ENCODE measurements at places on chromosomes 7 and 10.

DNA sequence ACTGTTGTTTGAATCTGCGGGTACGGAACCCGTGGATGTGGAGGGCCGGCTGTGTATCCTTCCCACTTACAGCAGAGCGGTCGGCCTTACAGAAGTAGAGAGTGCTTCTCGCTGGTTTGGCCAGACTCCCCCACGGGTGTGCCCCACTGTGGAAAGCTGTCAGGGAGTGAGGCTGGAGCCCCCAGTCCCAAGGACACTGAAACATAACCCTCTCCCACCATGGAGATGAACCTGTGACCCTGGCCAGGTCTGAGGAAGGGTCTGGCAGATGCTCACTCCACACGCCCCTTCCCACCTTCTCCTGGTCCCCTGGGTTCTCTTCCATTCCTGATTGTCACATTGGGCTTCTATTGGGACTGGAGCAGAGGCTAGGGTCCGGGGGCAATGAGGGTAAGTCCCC lies 39.6 kb downstream of the TSPAN15 start:
- H3K36me3 ChIP-seq, result no peaks in the 10 kb centered on the region
- H3K4me3 ChIP-seq, result no peak overlapping the region
- no peaks in the 10 kb centered on the region for H3K27me3 ChIP-seq
- H3K27ac ChIP-seq, result no peak overlapping the region
- no peak for DNase-seq
- H3K4me1 ChIP-seq, result peaks cover 4% of the 10 kb centered on the region

- no peak for DNase-seq
- no peak within 1 kb of the TSS for H3K27ac ChIP-seq
- H3K4me3 ChIP-seq, result peak within 1 kb of the TSS; percentile 35
- H3K36me3 ChIP-seq, result no peaks in the 10 kb centered on the region
- H3K27me3 ChIP-seq, result peaks cover 61% of the 10 kb centered on the region
- peaks cover 20% of the 10 kb centered on the region for H3K4me1 ChIP-seq
These were observed at the start of gene DLX6 for GRCh38 chr7:97005183-97006054. TSS of gene DLX6 (plus strand) at chr7:97005553. CDS start at chr7:97005978, 425 bp downstream.

DNA sequence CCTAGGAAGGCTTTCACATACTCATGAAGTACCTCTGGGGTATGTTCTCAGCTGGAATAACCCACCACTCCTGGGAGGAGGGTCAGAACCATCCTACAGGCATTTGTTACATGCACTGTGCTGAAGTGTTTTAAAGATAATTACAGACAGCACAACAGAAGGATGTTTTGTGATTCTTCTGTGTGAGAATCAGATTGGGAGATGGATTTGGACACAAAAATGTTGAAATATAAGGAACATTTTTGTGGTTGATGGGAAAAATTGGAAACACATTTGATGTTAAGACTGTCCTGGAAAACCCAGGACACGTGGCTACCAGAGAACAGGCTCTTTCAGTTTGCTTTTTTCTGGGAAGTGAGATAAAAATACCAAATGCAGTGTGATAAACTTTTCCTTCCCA lies 61.4 kb downstream of the BICC1 start:
- H3K36me3 ChIP-seq, result no peaks in the 10 kb centered on the region
- H3K27me3 ChIP-seq, result no peaks in the 10 kb centered on the region
- DNase-seq, result no peak
- H3K27ac ChIP-seq, result no peak overlapping the region

GRCh38 chr10:69795242-69795934 lies 6.3 kb upstream of the COL13A1 start:
- no peaks in the 10 kb centered on the region for H3K4me1 ChIP-seq
- peaks cover 9% of the 10 kb centered on the region for H3K27me3 ChIP-seq

DNA sequence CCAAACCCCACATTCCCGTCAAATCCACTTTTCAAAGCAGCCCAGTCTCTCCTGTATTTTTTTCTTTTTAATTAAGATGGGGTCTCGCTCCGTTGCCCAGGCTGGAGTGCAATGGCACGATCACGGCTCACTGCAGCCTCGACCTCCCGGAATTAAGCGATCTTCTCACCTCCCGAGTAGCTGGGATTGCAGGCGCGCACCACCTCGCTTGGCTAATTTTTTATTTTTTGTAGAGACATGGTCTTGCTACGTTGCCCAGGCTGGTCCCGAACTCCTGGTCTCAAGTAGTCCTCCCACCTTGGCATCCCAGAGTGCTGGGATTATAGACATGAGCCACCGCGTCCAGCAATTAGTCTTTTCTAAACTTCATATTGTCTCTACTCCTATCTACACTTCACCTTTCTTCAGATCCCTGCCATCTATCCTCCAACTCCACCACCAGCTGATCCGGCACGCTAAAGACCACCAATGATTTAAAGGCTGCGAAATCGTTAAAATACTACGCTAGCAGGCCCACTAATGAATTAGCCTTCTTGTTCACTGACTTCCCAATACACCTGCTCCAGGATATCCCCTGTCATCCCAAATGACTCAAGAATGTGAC lies 525 bp upstream of the CHUK start:
- H3K4me1 ChIP-seq, result peaks cover 8% of the 10 kb centered on the region
- peak overlapping the region; percentile 93 for H3K4me3 ChIP-seq
- peaks cover 28% of the 10 kb centered on the region for H3K36me3 ChIP-seq
- DNase-seq, result no peak
- H3K27ac ChIP-seq, result peak overlapping the region; percentile 70
- H3K27me3 ChIP-seq, result no peaks in the 10 kb centered on the region

DNA sequence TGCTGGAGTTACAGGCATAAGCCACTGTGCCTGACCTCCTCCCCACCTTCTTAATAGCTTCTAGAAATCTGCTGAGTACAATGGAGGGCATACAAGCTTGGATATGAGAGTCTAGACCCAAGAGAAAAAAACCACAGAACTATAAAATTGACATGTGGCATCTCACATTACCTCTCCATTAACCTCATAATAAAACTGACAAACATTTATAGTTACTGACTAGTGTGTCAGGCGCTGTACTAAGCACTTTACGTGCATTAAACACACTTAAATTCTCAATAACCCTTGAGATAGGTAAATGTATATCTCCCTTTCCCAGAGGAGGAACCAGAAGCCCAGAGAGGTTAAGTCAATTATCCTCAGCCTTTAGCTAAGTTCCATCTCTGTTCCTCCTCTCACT lies 300.5 kb upstream of the MYO3A start:
- no peaks in the 10 kb centered on the region for H3K27me3 ChIP-seq
- H3K4me3 ChIP-seq, result no peak overlapping the region
- no peak overlapping the region for H3K27ac ChIP-seq
- H3K36me3 ChIP-seq, result no peaks in the 10 kb centered on the region
- DNase-seq, result no peak

- H3K4me3 ChIP-seq, result no peak overlapping the region
- no peak overlapping the region for H3K27ac ChIP-seq
- H3K36me3 ChIP-seq, result no peaks in the 10 kb centered on the region
- H3K4me1 ChIP-seq, result no peaks in the 10 kb centered on the region
- DNase-seq, result no peak
These were observed 9.7 kb upstream of the ADCY1 start for GRCh38 chr7:45564485-45564884.

DNA sequence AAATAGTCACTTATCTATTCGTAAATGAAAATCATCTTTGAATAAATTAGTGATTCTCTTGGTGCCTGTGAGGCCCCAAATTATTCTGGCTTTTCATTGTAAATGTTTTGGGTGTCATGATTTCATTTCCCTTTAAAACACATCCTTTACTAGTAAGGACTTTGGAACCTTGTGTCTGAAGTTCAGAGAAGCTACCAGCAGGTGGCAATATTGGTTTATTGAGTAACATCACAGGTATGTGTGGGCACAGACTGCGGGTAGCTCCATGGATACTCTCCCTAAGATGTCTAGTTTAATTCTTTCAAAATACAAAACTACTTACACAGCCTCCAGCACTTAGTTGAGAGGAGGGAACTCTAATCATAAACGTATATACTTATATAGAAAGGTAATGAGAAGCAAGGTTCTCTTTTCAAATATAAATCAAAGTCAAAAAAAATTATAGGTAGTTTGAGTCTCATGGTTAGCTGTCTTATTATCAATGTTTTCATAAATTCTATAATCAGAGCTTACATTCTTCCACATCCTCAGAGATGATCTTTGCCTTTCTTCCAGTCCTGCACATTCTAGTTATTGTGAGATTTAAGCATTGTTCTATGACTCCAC lies 449.6 kb downstream of the GRM8 start:
- no peak for DNase-seq
- no peaks in the 10 kb centered on the region for H3K27me3 ChIP-seq

GRCh38 chr10:128859738-128860386 lies 607.2 kb upstream of the MGMT start:
- no peaks in the 10 kb centered on the region for H3K27me3 ChIP-seq
- no peaks in the 10 kb centered on the region for H3K36me3 ChIP-seq
- no peaks in the 10 kb centered on the region for H3K4me1 ChIP-seq
- no peak for DNase-seq

- DNase-seq, result no peak
- H3K4me1 ChIP-seq, result no peaks in the 10 kb centered on the region
- no peak overlapping the region for H3K4me3 ChIP-seq
- H3K27ac ChIP-seq, result no peak overlapping the region
These were observed 78.9 kb upstream of the FOXK1 start for GRCh38 chr7:4602905-4603842.

- no peak overlapping the region for H3K27ac ChIP-seq
- no peaks in the 10 kb centered on the region for H3K36me3 ChIP-seq
- no peaks in the 10 kb centered on the region for H3K4me1 ChIP-seq
These were observed 41.9 kb upstream of the NXPH1 start for GRCh38 chr7:8391353-8392062.

- peaks cover 9% of the 10 kb centered on the region for H3K27me3 ChIP-seq
- H3K27ac ChIP-seq, result no peak overlapping the region
- no peak overlapping the region for H3K4me3 ChIP-seq
- H3K36me3 ChIP-seq, result no peaks in the 10 kb centered on the region
- no peaks in the 10 kb centered on the region for H3K4me1 ChIP-seq
These were observed 737 bp downstream of the CABCOCO1 start for GRCh38 chr10:61663466-61663865.

DNA sequence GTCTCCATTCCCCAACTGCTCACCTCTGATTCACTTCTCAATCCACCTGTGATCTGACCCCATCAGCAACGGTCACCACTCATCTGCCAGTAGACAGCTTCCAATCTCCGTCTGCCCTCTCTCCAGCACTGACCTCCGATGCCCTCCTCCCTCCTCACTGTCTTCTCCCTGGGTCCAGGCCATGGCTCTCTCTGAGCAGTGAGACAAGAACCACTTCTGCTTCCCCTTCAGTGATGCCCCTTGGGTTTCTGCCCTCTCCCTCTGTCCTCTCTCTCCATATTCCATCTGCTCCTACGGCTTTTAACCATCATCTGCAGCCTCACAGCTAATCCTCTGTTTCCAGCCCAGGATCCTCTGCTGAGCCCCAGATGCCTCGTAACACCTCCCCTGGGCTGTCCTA lies 55.5 kb upstream of the OPALIN start:
- no peaks in the 10 kb centered on the region for H3K36me3 ChIP-seq
- H3K4me3 ChIP-seq, result no peak overlapping the region
- peaks cover 3% of the 10 kb centered on the region for H3K27me3 ChIP-seq
- H3K4me1 ChIP-seq, result no peaks in the 10 kb centered on the region
- no peak overlapping the region for H3K27ac ChIP-seq

- H3K36me3 ChIP-seq, result no peaks in the 10 kb centered on the region
- no peak overlapping the region for H3K27ac ChIP-seq
- DNase-seq, result no peak
- H3K4me3 ChIP-seq, result no peak overlapping the region
- no peaks in the 10 kb centered on the region for H3K27me3 ChIP-seq
These were observed 15.2 kb downstream of the WNT8B start for GRCh38 chr10:100477970-100478369.

DNA sequence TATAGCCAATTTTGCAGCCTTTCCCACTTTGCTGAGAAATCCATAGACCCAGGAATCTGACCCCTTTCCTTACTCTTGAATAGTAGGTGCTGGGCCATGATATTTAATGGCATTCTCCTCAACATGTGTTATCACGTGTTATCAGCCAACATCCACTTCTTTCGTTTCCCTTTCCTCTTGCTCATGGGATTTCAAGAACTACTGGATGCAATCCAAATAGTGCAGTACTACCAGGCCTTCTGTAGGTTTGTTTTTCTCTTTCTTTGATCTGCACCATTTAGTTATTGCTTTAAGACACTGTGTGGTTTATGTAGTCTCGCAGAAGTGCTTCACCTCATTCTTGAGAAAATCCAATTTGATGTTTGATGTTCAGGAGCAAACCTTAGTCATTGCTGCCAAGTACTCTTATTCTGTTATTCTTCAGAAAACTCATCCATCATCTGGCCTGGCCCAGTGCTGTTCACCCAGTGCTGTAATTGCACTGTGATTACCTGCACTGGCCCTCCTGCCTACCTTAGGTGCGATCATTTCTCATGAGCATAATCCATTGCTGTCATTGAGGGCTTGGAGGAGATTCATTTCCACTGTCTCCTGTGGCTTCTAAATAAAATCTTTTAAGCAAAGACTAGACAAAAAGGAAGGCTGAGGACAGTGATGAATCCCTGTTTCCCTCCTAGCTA lies 315.3 kb downstream of the BMPER start:
- no peak for DNase-seq
- H3K36me3 ChIP-seq, result no peaks in the 10 kb centered on the region
- no peak overlapping the region for H3K27ac ChIP-seq

- DNase-seq, result no peak
- no peaks in the 10 kb centered on the region for H3K4me1 ChIP-seq
- no peak overlapping the region for H3K27ac ChIP-seq
- no peaks in the 10 kb centered on the region for H3K27me3 ChIP-seq
These were observed 186.2 kb upstream of the MTPN start for GRCh38 chr7:136163340-136163801.
